ENCODE measurements at places on chromosomes 13 and 19. TPM values are rescaled to one million over a fixed set of nuclear protein-coding genes. Genes with fewer than 3 reads are reported as not detected.

- DNase-seq = no peak
Measured at GRCh38 chr13:46526100-46526735, 26.8 kb upstream of the LRCH1 start.

GRCh38 chr19:16351133-16351809 lies 26.6 kb downstream of the KLF2 start:
- DNase-seq = no peak

DNA sequence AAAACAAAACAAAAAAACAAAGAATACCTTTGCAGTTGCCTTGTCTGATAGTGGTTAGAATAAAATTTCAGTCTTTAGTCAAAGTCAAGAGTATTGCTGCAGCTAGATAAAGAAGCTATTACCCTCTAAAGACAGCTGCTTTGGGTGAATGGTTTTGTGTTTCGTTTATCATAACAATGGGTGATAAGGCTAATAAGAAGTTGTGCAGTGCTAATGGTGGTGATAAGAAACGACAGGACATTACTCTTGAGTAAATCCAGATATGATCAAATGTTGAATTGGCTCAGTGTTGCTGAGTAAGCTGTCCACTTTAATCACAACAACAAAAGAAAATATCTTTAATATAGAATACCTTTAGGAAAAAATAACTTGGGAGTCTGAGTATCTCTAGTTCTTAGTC lies 1825.3 kb downstream of the SLITRK5 start:
- DNase-seq = no peak

ABHD17A gene
- total RNA-seq = 47.7 TPM

ZNF177 gene
- total RNA-seq = 0.34 TPM

DNA sequence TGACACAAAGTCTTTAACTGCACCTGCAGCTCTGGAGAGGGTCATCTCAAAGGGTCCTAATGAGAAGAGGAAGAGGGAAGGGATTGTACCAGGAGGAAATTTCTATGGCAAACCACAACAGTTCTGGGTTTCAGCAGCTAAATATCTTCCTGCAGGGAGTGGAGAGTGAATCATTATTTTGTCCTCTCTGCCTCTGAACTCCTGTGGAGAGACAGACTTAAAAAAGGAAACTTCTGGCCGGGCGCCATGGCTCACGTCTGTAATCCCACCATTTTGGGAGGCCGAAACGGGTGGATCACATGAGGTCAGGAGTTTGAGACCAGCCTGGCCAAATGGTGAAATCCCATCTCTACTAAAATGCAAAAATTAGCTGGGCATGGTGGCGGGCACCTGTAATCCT lies 16.9 kb upstream of the C1QTNF9 start:
- no peak for DNase-seq

GRCh38 chr13:25973085-25973484 lies 78.7 kb downstream of the SHISA2 start:
- no peak for DNase-seq

DNA sequence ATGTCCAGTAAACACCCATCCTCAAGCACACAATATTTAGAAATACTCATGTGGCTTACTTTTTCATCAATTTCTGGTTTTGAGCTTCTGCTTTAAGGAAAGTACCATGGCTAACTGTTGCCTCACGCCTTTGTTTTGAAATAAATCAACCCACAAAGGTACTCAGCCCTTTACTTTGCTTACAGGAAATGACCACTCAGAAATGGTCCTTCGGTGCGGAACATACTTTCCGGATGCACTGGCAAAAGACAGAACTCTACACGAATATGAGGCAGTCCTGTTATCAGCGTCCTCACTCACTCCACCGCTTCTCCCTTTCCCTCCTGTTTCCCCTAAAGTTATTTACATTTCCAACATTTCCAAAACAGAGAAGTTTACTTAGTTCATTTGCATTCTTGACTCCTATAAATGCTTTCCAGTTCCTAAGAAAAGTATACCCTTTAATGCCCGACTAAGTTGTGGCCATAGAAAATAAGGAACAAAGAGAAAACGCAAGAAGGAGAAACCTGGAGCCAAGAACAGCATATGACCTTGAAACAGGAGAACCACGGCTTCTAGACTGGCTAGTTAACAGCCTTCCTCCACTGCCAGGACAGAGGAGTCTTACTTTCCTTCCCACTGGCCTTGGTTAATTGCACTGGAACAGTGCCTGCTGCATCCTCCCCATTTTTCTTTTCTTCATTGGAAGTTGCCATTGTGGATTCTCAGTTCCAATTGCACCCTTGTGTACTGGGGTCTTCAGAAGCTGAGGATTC lies 10.6 kb downstream of the FPR2 start:
- no peak for DNase-seq

DNA sequence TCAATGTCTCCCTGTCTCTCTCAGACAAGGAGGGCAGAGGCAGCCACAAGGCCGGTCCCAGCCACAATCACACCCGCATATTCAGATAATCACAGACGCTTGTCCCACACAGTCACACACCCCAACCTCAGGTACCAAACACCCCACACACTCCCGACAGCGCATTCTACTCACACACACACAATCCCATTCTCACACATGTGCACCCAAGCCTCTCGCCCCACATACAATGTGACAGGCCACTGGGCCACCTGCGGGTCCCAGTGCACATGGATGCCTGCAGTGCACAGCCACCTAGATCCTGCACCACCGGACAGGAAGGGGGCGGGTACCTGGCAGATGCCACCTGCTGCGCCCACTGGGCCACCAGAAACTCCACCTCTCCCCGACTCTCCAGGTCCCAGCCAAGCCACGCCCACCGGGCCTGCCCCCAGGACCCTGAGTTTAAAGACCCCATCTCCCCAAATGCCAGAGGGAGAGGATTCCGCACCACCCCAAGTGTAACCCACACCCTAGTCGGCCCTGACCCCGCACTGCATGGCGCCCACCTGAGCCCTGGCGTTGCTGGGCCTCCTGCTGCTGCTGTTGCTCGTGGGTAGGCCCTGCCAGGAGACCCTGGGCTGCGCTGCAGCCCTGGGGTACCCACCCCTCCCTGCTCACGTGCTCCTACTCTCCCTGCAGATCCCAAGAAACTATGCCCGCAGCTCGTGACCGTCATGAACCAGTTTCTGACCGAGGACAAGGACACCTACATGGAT lies 10.6 kb downstream of the SCGB2B2 start:
- no peak for DNase-seq

INSL3 gene
- total RNA-seq = not detected

DNA sequence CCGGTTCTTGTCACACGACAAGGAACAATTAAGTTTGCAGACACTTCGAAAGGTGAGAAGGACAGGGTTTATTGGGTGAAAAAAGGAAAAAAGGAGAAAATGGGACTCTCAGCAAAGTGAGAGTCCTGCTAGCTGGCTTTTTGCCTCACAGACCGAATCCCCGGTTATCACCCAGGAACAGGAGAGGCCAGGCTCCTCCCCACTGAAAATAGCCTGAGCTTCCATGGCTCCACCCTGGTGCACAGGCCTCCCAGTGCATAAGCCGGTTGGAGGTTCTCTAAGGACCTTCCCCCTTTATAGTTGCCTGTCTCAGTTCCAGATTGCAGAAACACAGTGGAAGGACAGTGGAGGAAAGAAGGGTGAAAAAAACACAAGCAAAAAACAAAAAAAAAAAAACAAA lies 571.7 kb downstream of the KCTD12 start:
- no peak for DNase-seq

C19orf33 gene
- total RNA-seq = 12.7 TPM
